ENCODE measurements at places on chromosomes 3 and 15.

GRCh38 chr3:119628816-119629445 lies 31.2 kb downstream of the PLA1A start:
- DNase-seq = no peak
- H3K4me3 ChIP-seq = no peak overlapping the region
- no peaks in the 10 kb centered on the region for H3K4me1 ChIP-seq
- no peaks in the 10 kb centered on the region for H3K36me3 ChIP-seq
- no peak overlapping the region for H3K27ac ChIP-seq

DNA sequence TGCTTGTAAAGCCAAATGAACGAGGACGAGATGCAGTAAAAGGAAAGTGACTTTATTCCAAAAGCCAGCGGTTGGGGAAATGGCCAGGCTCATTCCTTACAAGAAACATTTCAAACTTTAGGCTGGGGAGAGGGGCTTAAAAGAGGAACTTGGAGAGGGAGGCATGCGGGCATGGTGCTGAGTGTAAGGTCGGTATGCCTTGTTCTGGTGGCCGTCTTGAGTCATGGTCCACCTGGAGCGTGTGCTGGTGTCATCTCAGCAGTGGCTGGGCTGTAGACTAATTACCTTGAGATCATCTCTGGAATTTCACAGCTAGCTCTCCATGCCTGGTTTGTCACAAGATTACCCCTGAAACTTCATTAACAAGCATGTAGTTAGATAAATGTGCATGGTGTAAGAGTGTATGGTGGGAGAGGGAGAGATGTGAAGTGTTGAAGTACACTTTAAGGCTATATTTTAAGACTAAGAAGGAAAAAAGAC lies 156.4 kb upstream of the PFN2 start:
- no peak for DNase-seq
- no peak overlapping the region for H3K4me3 ChIP-seq
- no peaks in the 10 kb centered on the region for H3K27me3 ChIP-seq
- H3K36me3 ChIP-seq = no peaks in the 10 kb centered on the region
- H3K4me1 ChIP-seq = peaks cover 4% of the 10 kb centered on the region

- peaks cover 8% of the 10 kb centered on the region for H3K27me3 ChIP-seq
- H3K36me3 ChIP-seq = no peaks in the 10 kb centered on the region
- no peak for DNase-seq
- peaks cover 14% of the 10 kb centered on the region for H3K4me1 ChIP-seq
Observed at GRCh38 chr3:119322021-119322834, 28.0 kb downstream of the ARHGAP31 start.

DNA sequence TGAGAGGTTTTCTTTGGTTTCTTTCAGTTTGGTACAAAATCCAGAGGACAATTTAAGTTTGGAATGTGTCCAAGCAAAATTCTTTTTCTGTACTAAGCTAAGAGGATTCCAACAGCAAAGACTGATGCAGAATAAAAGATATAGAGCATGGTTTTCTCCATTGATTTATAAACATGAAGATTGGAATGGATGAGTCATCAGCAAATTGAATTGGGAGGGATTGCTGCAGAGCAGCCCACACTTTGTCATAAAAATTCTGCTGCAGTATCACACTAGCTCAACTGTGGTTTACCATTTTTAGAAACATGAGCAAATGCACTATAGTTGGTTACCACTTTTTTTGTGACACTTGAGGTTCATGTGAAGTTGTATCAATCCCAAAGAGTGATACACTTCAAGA lies 16.1 kb upstream of the LARP6 start:
- H3K36me3 ChIP-seq = peaks cover 3% of the 10 kb centered on the region
- H3K27me3 ChIP-seq = no peaks in the 10 kb centered on the region
- no peak overlapping the region for H3K4me3 ChIP-seq
- no peak overlapping the region for H3K27ac ChIP-seq
- DNase-seq = no peak

- no peak overlapping the region for H3K4me3 ChIP-seq
- no peak overlapping the region for H3K27ac ChIP-seq
- H3K4me1 ChIP-seq = no peaks in the 10 kb centered on the region
- peaks cover 32% of the 10 kb centered on the region for H3K36me3 ChIP-seq
Observed at GRCh38 chr3:11808231-11808630, 38.5 kb downstream of the TAMM41 start.

DNA sequence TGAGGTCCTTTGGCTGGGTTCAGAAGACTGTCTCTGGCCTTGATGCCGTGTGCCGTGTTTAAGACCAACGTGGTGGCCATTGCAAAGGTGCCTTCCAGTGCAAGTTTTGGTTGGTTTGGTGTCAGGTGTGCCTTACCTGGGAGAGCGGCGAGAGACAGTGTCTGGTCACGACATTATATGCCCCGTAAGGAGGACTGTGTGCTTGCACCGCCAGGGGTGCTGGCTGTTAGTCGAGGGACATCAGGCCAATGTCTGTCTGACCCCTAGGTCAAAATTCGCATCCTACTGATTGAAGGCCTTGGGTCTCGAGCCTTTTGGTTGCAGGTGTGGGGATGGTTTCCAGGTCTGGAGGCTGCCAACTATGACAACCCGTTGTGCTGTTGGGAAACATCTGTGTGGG lies 111.9 kb downstream of the SNRPN start:
- H3K4me1 ChIP-seq = no peaks in the 10 kb centered on the region
- no peak overlapping the region for H3K27ac ChIP-seq
- no peak overlapping the region for H3K4me3 ChIP-seq
- no peaks in the 10 kb centered on the region for H3K27me3 ChIP-seq
- H3K36me3 ChIP-seq = peaks cover 100% of the 10 kb centered on the region
- DNase-seq = no peak

- peaks cover 24% of the 10 kb centered on the region for H3K27me3 ChIP-seq
- peaks cover 6% of the 10 kb centered on the region for H3K4me1 ChIP-seq
- H3K4me3 ChIP-seq = no peak overlapping the region
- DNase-seq = no peak
- no peaks in the 10 kb centered on the region for H3K36me3 ChIP-seq
Observed at GRCh38 chr15:32707436-32707835, 10.4 kb upstream of the GREM1 start.

DNA sequence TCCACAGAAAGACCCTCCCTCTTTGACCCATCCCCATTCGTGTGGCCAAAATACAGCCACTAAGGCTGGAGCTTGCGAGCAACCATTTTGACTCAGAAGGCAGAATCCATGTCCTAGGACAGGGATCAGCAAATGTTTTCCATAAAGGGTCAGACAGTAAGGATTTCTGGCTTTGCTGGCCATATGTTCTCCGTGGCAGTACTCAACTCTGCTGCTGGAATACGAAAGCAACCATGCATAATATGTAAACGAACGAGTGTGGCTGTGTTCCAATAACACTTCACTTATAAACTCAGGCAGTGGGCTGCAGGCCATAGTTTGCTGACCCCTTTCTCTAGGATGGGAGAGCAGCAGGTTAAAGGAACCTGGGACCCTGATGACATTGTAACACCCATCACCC lies 77.6 kb upstream of the WNT5A start:
- H3K36me3 ChIP-seq = no peaks in the 10 kb centered on the region
- no peaks in the 10 kb centered on the region for H3K27me3 ChIP-seq
- no peak overlapping the region for H3K27ac ChIP-seq
- no peak for DNase-seq
- no peak overlapping the region for H3K4me3 ChIP-seq

DNA sequence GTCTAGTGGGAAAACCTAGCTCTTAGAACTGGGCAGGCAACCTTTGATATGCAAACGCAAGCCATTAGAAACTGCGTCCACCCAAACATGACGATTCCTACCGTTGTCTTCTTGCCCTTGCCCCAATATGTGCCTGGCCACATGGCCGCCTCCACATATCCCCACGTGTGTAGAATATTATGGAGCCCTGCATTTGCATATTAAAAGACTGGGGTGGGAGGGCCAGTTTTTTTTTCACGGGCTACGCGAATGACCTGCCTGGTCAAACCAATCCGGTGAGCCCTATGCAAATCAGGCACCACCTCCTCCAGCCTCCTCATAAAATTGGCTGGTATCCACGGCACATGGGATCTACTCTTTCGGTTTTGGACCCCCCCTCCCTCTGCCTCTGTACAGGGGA lies 381.0 kb upstream of the RGMA start:
- H3K4me1 ChIP-seq = no peaks in the 10 kb centered on the region
- H3K4me3 ChIP-seq = no peak overlapping the region
- H3K36me3 ChIP-seq = no peaks in the 10 kb centered on the region
- H3K27ac ChIP-seq = no peak overlapping the region
- H3K27me3 ChIP-seq = peaks cover 48% of the 10 kb centered on the region

DNA sequence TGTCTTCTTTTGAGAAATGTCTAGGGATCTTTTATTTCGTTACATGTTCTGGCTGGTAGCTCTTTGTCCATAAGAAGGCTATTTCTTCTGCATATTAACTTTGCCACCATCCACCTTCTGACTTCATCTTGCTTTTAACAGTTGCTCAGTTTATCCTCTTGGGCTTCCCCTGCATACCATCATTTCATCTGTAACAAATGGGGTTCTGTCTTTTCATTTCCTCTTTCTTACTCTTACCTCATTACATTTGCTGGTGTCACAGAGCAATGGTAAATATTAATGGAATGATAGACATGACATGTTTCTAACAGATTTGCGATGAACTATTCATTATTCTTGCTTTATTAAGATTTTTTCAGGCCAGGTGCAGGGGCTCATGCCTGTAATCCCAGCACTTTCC lies 62.4 kb downstream of the GASK1A start:
- no peaks in the 10 kb centered on the region for H3K27me3 ChIP-seq
- H3K36me3 ChIP-seq = peaks cover 6% of the 10 kb centered on the region
- no peak overlapping the region for H3K27ac ChIP-seq
- H3K4me1 ChIP-seq = no peaks in the 10 kb centered on the region
- DNase-seq = no peak
- no peak overlapping the region for H3K4me3 ChIP-seq

DNA sequence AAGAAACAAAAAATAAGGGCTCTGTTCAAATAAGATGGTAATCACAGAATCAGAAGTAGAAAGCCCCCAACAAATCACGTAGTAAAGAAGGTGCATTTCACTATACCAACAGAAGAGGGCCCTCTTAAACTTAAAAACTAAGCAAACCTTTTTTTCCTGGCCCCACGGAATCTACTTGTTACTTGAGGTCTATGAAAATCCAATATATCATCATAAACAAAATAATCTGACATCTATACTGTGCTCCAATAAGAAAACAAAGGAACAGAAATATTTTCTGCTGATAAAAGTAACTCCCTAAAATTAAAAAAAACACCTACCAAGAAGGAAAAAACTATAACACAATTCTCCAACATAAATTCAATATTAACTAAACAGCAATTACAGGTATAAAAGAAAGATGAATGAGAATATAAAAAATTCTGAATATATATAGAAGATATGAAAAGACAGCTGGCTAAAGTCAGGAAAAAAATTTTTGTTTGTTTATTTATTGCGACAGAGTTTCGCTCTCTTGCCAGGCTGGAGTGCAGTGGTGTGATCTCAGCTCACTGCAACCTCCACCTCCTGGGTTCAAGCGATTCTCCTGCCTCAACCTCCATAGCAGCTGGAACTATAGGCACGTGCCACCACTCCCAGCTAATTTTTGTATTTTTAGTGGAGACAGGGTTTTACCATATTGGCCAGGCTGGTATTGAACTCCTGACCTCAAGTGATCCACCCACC lies 81.8 kb downstream of the CLASP2 start:
- H3K4me3 ChIP-seq = no peak overlapping the region
- no peak overlapping the region for H3K27ac ChIP-seq
- peaks cover 8% of the 10 kb centered on the region for H3K4me1 ChIP-seq
- H3K36me3 ChIP-seq = peaks cover 6% of the 10 kb centered on the region

DNA sequence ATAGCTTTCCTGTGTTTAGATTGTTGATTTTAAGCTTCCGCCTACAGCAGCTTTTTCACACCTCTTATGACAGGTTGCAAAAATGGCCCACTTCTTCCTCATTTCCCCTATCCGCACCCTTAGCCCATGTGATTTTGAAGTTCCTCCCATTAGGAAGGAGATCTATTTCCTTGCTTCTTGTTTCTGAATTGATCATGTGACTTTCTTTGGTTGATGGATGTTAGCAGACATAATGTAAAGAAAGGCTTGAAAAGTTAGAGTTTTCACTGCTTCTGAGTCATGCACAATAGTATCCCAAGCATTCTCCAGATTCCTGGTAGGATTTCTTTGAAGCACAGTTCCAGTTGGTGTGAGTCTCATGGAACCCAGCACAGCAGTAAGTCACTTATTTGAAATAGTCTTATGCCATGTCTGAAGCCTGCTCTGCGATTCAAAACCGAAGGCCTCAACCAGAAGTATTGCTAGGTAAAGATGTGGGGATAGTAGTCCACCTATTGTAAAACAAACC lies 76.6 kb downstream of the EDEM1 start:
- H3K4me1 ChIP-seq = peaks cover 3% of the 10 kb centered on the region
- no peaks in the 10 kb centered on the region for H3K36me3 ChIP-seq
- H3K27me3 ChIP-seq = peaks cover 2% of the 10 kb centered on the region
- no peak overlapping the region for H3K4me3 ChIP-seq

DNA sequence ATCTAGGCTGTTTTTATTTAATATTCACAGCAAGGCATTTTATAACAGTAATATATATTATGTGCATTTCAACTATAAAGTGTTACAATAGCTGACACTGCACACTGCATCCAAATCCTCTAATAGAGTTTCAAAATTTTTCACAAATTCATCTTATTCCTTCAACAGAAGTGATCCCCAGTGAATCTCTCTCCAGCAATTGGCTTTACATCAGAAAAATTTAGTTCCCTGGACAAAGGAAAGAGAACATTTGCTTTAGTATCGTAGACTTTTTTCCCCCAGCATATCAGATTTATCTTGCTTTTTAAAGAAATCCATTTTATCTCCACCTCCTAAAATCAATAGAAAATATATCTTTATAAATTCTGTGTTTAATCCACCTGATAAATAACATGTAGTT lies 868.6 kb downstream of the TBL1XR1 start:
- no peaks in the 10 kb centered on the region for H3K36me3 ChIP-seq
- no peak overlapping the region for H3K4me3 ChIP-seq
- H3K27ac ChIP-seq = no peak overlapping the region
- H3K27me3 ChIP-seq = peaks cover 35% of the 10 kb centered on the region

GRCh38 chr3:54537506-54537905 lies 390.4 kb downstream of the LRTM1 start:
- no peak overlapping the region for H3K27ac ChIP-seq
- peaks cover 25% of the 10 kb centered on the region for H3K27me3 ChIP-seq
- no peak for DNase-seq
- no peaks in the 10 kb centered on the region for H3K36me3 ChIP-seq
- peaks cover 2% of the 10 kb centered on the region for H3K4me1 ChIP-seq

DNA sequence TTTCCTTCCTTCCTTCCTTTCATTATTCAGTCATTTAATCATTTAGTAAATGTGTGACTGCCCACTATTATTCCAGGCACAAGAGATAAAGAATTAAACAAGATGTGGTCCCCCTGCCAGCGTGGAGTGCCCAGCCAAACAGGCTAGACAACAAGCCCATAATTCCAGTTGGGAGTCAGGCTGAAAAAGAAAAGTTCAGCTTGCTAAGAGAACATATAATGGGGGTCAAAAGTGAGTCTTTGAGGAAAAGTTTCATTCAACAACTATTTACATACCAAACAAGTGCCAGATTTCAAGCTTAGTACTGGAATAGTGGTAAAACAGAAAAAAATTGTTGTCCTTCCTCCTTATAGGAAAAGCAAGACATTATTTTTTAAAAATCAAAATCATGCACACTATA lies 523.7 kb downstream of the TAFA4 start:
- no peaks in the 10 kb centered on the region for H3K36me3 ChIP-seq
- no peak overlapping the region for H3K4me3 ChIP-seq
- peak overlapping the region; percentile 88 for H3K27ac ChIP-seq
- DNase-seq = no peak
